ENCODE measurements at places on chromosomes 1 and 21.
A peak's percentile ranks its signal among the peaks of the same experiment; 100 is the strongest.

DNA sequence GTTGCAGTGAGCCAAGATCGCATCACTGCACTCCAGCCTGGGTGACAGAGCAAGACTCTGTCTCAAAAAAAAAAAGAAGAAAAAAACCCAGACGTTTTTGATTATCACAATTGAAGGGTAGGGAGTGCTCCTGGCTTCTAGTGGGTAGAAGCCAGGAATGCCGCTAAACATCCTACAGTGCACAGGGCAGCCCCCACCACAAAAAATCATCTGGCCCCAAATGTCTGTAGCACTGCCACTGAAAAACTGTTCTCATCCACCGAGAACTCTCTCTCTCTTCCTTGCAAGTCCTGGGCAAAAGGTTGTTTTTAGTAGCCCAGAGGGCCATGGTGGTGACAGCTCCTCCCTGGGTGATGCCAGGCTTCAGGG lies 35.6 kb upstream of the GPR157 start:
- no peak for DNase-seq

DNA sequence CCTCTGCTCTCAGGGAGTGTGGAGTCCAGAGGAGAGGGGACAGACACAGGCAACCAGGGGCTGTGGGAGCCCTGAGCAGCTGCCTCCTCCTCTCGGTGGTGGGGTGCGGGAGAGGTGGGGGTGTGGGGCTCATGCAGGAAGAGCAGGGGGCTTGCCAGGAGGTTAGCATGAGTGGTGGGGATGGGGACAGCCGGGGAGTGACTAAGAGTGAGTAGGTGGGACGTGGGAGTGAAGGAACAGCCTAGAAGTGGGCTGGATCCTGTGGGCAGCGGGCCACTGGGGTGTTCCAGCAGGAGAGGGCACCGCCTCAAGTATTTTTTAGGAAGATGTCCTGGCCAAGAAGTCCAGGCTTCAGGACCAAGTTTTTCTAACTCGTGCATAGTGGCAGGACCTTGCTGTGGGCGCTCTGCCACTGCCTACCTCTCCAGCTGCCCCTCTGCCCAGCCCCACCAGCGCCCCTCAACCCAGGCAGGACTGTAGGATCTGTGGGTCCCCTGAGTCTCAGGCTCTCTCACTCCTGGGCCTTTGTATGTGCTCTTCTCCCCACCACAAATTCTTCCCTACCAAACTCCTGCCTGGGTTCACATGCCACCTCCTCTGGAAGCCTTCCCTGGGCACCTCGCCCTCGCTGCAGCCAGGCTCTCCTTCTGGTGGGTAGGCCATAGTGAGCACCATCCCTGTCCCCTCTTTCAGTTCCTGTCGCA lies 18.8 kb upstream of the LHX4 start:
- no peak for DNase-seq

DNA sequence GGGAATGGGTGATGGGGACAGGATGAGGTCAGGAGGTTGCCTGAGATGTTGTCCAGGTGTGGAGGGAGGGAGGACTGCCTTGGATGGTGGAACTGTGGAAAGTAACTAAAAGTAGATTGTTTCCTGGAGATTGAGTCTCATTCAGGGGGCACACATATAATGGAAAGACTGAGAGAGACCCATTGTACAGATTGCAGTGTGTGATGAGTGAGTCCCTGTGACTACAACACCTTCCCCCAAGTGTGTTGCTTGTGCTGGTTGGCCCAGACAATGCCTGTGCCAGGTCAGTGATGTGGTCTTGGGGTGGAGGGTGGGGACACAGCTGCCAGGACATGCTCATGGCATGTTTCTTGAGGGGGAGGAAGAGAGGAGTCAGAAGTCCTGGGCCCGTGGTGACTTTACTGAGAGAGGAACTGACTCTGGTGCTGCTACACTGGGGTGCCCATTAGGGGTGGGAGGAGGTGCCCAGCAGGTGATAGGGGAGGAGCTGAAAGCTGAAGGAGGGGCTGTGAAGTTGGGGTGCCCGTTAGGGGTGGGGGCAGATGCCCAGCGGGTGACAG lies 5.2 kb downstream of the SNAP47 start:
- DNase-seq = no peak

GRCh38 chr1:158059984-158060383 lies 66.5 kb downstream of the KIRREL1 start:
- no peak for DNase-seq

GRCh38 chr1:62800825-62801306 lies 16.9 kb downstream of the ATG4C start:
- DNase-seq = no peak

DNA sequence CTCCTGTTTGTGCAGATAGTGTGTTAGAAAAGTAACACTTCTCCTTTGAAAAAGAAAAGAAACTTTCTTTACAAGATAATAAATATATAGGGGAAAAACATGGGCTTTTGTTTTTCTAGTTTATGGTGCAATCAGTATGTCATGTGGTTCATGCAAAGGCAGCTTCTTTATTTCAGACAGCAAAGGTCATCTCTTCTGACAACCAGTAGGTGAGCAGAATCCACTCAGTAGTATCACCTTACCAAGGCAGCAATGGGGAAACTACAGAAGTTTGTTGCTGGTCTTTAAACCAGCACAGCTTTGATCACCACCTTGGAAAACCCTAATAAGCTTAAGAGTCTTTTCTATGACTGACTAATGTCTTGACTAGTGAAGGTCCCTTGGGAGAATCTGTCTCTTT lies 13.0 kb upstream of the SAMSN1 start:
- DNase-seq = no peak

DNA sequence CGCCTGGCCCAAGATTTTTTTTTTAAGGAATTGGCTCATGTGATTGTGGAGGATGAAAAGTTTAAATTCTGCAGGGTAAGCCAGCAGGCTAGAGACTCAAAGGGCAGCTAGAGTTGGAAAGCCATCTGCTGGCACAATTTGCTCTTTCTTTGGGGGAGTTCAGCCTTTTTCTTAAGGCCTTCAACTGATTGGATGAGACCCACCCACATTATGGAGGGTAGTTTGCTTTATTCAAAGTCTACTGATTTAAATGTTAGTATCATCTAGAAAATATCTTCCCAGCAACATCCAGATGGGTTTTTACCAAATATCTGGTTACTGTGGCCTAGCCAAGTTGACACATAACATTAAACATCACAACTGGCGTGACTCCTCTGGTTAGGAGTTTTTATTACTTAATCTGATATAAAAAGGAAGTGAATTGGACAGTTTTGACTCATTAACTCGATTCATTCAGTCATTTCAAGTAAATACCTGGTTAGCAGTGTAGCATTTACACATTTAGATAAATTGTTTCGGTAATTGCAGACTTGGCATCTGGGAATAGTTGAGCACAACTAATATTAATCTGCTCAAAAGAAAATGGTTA lies 12.4 kb downstream of the HOOK1 start:
- no peak for DNase-seq

GRCh38 chr1:117590273-117590925 lies 15.4 kb upstream of the TENT5C start:
- DNase-seq = no peak

DNA sequence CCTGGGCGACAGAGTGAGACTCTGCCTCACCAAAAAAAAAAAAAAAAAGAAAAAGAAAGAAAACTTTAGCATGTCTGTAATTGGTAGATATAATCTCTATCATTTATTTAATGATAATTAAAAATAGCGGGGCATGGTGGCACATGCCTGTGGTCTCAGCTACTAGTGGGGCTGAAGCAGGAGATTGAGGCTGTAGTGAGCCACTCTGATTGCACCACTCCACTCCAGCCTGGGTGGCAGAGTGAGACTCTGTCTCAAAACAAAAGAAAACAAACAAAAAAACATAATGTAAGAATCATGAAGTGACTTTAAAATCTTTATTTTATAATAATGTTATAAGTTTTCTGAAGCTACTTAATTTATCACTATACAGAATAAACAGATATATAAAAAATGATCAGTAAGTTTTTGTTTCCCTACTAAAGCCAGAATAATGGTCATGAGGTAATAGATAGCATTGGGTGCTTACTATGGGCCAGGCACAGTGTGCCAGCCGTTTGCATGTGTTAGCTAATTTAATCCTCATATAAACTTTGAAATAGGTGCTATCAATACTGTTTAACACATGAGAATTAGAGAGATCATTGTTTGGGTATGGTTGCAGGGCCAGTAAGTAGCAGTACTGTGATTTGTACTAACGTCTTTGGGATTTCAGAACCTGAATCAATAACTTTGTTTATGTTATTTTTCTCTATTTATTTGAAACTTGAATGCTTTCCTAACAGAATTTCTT lies 23.8 kb downstream of the CLIC4 start:
- no peak for DNase-seq

DNA sequence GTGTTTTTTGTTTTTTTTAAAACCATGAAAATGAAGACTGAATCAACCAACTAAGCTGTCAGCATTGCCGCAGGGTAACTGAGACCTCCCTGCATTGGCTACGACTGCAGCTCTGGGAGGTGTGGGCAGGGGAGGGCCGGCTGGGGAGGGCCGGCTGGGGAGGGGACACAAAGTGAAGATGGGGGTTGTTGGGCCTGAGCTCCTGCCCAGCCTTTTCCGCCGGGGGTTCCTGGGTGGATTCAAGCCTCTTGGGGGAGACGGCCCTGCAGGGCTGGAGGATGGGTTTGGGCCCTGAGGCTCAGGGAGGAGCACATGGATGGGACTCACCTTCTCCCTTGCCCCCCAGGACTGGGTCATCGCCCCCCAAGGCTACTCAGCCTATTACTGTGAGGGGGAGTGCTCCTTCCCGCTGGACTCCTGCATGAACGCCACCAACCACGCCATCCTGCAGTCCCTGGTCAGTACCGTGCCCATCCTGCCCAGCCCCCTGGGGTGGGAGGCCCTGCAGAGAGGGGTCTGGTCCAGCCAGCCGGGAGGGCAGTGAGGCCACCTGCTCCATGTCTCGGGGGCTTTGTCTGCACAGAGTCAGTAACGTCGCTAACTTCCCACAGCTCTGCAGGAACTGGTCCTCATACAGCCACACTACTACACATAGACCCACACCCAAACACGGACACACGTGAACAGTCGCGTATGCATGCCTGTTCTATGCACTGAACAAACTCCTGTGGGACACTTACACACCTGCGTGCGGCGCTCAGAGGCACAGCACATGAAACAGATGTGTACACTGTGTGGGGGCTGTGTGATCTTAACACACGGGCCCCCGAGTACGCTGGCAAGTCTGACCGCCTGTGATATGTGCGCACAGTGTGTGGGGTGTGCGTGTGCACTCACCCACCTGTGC lies 31.5 kb downstream of the BMP8A start:
- DNase-seq = no peak

- DNase-seq = peak; percentile 92
Observed at GRCh38 chr1:41003640-41004220, 17.8 kb downstream of the SLFNL1 start.

- no peak for DNase-seq
Observed at GRCh38 chr1:42463921-42464320, 835 bp downstream of the CCDC30 start.

- peak; percentile 55 for DNase-seq
Observed at GRCh38 chr1:204350857-204351573, 8.7 kb downstream of the PLEKHA6 start.

DNA sequence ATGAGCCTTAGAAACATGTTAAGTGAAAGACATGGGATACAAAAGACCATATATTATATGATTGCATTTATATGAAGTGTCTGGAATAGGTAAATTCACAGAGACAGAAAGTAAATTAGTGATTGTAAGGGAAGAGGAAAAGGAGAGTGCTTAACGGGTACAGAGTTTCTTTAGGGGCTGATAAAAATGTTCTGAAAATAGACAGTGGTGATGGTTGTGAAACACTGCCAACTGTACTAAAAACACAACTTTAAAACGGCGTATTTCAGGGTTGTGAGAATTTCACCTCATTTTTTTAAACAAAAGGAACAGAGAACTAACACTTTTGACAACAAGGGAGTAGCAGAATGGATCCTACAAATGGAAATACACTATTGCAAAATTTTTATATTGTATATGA lies 13.4 kb downstream of the COP1 start:
- no peak for DNase-seq

- DNase-seq = peak; percentile 2
Observed at GRCh38 chr1:237814319-237814924, 76.3 kb downstream of the ZP4 start.

DNA sequence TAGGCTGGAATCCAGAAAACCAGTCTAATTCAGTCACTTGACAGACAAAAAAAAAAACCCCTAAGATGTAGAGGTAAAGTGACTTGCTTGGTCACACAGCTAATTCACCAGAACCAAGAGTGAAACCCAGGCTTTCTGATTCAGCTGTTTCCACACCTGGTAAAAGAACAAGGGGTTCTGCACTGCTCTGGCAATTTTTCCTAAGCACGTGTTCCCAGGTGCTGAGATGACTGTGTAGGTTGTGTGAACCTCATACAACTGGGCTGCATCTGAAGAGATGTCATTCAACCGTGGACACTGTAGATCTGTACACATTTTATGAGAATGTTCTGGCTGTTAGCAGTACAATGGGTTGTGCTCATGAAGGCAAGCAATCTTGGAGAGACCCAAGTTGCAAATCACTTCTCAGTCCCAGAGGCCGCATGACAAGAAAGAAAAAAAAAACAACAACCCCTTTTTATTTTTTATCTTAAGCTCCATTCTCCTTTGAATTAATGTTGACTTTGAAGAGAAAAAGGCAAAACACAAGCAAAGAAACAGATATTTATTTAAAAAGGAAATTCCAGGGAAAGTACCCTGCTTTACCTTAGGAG lies 95.4 kb downstream of the INTS7 start:
- no peak for DNase-seq

DNA sequence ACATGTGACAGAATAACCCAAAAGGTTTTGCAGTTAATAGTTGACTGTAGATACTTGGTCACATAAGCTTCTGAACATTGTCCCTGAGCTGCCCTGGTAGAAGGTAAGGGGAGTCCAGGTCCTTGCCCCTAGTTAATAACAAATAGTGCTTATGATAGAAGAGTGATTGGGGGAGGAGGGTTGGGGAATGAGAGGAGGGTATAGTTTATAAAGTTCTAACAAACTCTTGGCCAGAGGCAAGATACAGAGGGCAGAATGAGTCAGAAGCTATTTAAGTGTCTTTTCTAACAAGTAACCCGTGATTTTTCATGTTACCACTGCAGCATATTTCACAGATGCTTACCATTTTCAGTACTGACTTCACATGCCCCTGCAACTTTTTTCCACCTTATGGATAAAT lies 26.7 kb upstream of the MYOCOS start:
- no peak for DNase-seq

GRCh38 chr1:203662360-203662759 lies 35.7 kb downstream of the ATP2B4 start:
- no peak for DNase-seq

DNA sequence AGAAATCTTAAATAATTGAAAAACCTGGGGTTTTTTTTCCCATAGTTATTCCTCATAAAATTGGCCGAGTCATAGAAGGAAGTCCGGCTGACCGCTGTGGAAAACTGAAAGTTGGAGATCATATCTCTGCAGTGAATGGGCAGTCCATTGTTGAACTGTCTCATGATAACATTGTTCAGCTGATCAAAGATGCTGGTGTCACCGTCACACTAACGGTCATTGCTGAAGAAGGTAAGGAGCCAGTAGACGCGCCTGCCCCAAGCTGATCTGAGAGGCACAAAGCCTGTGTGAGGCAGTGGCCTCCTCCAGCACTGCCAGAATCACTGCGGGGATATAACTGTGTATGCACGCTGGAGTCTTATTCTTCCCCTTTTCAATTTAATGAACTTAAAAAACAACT lies 100.3 kb downstream of the PHTF1 start:
- DNase-seq = no peak

GRCh38 chr1:23563003-23563402 lies 3.7 kb upstream of the ID3 start:
- DNase-seq = no peak

Data from left lung (tissue), 14 donors.